Fibroblast of skin of back (primary cell): ENCODE measurements at places on chromosomes 13 and 19.
A peak's percentile ranks its signal among the peaks of the same experiment; 100 is the strongest.

DNA sequence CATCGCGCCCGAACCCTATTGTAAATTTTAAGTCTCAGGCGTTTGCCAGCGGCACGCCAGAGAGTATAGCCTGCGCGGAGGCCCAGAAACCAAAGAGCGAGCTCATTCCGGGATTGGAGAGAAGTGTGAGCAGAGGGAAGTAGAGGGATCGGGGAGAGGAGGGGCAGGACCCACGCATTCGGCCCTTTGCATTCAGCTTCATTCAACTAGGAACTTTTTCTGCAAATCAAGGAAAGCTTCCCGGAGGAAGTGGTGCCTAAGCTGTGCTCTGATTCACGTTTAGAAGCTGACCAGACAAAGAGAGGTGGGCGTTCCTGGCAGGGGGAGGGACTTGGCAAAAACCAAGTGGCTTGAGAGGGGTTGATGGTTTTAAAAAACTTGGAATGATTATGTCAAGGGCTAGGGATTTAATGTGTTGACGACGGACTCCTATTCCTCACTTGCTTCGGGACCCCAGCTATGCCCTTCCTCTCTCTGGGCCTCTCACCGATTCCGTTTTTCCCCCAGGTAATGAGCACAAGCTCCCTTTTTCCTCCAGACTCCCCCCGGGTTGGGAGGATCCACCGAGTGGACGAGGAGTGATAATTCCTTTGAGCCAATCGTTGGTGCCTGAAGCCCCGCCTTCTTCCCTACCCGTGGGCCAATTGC, 811 bp upstream of the PRMT1 start:
- DNase-seq = peak; percentile 91

DNA sequence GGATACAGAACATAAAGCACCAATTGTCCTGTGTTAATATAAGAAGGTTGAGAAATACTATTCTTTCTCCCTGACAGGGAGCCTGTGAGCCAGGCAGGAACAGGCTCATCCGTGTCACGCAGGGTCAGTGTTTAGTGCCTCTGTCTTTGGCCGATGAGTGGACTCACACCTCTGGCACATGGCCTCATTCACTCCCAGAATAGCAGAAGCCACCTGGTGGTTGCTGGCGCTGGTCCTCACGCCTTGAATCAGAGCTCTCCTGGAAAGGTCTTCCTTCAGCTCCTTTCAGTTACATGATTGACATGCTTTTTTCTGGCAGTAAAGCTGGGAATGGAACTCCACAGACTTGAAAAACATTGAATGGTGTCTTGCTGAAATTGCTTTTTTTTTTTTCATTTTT, 28.1 kb upstream of the SIAH3 start:
- DNase-seq = no peak

DNA sequence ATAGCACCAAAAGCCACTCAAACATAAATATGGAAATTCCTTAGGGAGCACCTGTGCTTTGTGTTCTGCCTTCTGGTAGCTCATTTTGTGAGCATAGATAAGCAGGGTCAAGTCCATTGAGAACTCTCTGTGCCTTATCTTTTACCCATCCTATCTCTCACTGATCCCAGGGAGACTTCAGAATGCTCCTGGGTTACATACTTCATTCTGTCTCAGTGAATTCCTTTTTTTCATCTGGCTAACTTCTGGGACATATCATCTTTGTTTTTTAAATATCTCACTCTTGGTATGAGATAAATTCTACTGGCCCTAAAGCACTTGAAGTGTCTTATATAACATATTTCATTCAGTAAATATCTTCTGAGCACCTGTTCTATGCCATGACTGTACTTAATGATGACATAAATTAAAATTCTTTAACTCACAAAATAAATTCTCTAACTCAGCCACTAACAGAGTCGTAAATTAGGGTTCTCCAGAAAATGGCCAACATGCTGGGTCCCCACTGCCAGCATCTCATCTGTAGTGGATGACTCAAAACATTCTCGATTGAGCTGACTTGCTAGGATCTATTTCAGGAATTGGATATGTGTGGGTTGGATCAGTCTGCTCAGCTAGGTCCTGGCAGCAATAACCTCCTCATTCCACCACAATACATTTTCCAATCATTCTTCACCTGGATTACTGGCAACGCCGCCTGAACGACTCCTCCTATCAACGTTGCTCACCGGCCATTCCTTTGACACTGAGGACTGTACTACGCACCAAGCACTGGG, 170.2 kb downstream of the FOXO1 start:
- no peak for DNase-seq

- DNase-seq = peak; percentile 75
Measured at GRCh38 chr13:20714563-20715329, 11.2 kb downstream of the IL17D start.

DNA sequence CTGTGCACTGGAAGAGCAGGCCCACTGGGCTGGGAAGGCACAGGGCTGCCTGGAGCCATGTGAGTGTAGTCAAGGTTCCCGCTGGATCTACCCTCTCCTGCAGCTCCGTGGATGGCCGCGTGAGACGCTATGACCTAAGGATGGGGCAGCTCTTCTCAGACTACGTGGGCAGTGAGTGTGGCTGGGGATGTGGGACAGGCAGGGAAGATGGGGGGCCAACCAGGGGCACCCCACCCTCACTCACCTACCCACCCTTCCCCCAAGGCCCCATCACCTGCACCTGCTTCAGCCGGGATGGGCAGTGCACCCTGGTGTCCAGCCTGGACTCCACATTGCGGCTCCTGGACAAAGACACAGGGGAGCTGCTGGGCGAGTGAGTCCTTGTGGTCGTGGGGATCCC, 6.1 kb downstream of the WDR83 start:
- DNase-seq = no peak

- DNase-seq = no peak
Measured at GRCh38 chr19:1956868-1957492, 16.0 kb downstream of the CSNK1G2 start.

GRCh38 chr19:47741544-47742140, 3.7 kb upstream of the NOP53 start:
- DNase-seq = no peak

DNA sequence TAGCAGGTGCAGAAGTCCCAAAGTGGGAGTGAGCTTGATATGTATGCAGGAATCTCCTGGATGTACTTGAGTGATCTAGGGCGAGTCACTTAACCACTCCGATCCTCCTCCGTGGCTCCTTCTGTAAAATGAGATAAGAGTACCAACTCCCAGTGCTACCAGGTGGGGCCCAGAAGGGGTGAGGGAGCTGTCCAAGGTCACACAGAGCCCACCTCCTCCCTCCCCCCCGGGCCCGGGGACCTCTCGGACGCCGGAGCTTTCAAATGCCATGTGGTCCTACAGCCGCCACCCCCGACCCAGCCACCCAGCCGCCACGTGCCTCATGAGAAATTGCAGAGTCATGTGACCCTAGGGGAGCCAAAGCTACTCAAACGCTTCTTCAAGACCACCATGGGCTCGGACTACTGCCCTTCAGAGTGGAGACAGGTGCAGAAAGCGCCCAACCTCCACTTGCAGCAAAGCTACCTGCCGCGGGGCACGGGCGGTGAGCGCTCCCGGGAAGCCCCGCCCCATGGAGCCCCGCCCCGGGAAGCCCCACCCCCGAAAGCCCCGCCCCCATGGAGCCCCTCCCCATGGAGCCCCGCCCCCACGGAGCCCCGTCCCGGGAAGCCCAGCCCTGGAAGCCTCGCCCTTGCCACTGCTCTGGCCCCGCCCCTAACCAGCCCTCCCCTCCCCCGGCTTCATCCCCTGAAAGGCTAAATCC, 10.1 kb upstream of the ZNF358 start:
- no peak for DNase-seq

- DNase-seq = peak; percentile 39
Measured at GRCh38 chr13:33349986-33350826, 64.7 kb upstream of the STARD13 start.

DNA sequence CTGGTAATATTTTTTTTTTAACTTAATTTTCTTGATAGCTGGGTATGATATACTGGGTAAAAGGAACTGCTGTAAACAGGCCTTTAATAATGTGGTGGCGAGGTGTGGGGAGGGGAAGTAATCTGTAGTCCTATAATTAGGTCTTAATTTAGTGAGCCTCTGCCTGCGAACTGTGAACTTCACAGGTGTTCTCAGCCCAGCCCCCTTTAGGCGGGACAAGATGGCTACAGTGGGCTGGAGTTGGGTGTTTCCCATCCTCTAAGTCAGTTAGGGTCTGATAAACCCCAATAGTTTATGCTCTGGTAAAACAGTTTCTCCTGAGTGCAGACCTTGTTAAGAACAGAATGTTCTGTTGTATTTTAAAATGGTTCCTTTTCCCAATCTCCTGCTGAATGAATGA, 97.6 kb upstream of the SERP2 start:
- no peak for DNase-seq

DNA sequence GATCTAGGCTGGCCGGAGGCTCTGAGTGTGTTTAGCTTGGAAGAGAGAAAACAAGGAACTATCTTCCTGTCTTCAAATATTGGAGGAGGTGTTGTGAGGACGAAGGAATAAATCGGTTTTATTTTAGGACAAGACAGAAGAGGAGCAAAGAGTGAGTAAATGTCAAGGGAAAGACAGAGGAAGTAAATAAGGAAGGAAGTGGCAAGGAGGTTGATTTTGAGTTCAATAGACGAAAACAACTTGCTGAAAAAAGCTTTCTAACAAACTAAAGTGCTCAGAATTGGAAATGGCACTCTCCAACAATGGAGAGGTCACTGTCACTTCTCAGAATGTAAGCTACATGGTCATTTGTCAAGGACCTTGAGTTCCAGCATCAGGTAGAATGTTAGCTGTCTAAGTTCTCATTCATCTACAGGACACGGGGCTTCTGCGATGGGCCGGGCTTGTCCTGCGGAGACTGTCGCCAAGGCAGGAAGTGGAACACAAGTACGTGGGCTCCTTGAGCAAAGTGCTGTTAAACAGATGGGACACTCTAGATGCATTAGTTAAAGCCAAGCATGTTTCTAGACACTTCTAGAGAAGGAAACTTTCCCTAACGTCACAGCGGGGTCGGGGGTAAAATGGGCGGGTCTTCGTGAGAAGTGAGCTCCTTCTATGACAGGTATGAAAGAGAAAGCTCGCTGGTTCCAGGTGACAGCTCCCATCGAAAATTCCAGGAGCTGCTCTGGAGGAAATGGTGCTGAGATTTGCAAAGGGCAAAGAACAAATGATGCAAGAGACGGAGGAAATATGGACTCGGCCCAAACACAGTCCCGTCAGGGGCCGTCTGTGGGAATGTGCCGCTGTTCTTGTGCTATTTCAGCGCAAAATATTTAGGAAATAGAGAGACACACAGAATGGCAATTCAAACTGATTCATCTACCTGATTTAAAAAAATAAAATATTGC, 103.9 kb upstream of the UBL3 start:
- DNase-seq = no peak

DNA sequence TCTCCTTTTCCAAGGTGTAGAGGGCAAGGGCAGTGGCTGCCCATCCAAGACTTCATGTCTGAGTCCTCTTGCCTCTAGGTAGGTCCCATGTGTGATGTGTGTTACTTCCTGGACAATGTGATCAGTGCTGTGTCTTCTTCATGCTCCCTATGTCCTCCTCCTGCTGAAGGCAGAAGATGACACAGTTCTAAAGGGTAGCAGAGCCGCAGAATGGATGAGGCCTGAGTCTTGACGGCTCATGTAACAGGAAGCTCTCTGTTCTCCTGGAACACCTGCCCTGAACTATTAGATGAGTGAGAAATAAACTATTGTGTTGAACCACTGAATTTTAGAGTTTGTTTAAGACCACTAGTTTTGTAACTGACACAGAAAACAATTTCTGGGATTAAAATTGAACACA, 165.9 kb downstream of the NDFIP2 start:
- no peak for DNase-seq

GRCh38 chr13:97573011-97573410, 139.0 kb downstream of the RAP2A start:
- peak; percentile 4 for DNase-seq

DNA sequence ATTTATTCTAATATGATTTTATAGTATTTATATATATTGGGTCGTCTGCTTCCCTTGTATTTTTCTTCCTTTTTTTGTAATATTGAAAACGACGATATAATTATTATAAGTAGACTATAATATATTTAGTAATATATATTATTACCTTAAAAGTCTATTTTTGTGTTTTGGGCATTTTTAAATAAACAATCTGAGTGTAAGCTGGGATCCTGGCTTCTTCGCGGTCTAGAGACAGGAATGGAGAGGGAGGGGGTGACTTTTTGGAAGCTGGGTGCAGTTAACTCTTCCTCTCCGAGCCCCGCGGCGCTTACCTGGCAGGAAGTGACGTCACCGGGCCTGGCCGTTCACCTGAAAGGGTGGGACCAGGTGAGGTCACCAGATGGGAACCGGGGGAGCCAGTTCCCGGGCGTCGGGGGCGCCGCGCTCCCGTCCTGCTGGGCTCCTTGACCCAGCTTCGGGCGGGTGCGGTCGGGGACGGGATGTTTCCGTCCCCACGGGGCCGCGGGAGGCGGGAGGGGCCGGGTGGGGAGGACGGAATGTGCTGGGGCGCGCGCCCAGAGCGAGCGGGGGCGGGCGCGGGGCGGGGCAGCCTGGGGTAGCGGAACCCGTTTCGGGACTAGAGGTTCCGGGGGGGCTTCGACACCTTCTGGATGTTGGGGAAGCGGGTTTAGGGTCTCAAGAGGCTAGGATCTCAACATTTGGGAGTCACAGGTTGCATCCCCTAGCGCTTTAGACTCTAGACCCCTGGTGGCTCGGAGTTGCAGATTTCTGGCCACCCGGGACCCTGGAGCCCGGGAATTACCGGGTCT, 2.8 kb downstream of the ZFP36 start:
- DNase-seq = peak; percentile 79

DNA sequence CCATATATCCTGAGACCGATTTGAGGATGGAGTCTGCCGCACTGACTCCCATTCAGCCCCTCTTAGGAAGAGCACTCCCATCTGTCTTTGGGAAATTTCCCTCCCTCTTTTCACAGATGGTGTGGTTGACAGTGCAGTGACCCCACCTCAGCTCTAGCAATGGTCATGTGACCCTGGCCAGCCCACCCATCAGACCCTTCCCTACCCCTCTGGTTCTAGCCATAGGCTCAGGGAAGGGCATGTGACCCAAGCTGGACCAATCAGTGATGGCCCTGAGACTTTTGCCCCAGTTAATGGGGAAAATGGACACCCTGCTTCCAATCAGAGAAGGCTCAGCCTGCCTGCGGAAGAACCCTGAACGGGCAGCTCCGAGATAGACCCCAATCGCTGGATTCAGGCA, 26.3 kb downstream of the IL12RB1 start:
- DNase-seq = no peak

DNA sequence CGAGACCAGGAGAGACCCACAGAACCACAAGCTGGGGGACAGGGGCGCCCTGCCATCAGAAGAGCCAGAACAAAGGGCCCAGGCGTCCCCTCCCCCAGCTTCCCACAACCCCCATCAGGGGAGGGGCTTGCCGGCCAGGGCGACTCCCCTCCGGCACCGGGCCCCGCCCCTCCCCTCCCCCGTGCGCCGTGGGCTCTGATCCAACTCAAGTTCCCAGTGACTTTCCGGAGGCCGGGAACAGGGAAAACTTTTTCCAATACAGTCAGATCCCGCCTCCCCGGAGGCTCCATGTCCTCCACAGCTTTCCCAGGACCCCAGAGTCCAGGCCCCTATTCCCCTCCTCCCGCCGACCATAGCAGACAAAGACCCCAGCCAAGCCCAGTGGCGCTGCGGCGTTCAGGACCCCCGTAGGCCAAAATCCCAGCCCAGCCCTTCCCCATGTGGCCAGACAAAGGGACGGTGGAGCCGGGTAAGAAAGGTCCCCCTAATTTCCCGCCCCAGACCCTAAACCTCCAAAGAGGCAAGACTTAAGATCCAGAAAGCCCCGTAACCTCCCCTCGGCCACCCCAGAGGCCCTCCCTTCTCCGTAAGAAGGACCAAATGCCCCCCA, 673 bp downstream of the TEAD2 start:
- DNase-seq = peak; percentile 90

- no peak for DNase-seq
Measured at GRCh38 chr13:99991828-99992775, 10.5 kb downstream of the ZIC2 start.

GRCh38 chr13:49353908-49354307, 90.0 kb downstream of the CAB39L start:
- peak; percentile 22 for DNase-seq
